ENCODE measurements at places on chromosomes 12 and 14.

DNA sequence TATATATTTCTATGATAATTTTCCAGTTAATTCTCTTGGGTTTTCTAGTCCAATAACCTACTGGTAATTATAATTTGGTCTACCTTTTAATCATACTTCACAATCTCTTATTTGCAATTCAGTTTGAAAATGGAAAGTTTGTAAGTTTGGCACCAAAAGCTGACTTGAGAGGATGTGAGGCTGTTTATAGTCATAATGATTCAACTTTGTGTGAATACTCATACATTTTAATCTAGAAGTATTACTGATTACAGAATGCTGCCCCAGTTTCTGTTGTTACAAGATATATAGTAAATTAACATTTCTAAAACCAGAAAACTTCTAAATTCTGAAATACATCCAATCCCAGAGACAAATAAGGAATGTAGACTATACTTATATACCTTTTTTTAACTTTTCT is 158.2 kb downstream of the SLC38A4 start:
- DNase-seq = no peak

DNA sequence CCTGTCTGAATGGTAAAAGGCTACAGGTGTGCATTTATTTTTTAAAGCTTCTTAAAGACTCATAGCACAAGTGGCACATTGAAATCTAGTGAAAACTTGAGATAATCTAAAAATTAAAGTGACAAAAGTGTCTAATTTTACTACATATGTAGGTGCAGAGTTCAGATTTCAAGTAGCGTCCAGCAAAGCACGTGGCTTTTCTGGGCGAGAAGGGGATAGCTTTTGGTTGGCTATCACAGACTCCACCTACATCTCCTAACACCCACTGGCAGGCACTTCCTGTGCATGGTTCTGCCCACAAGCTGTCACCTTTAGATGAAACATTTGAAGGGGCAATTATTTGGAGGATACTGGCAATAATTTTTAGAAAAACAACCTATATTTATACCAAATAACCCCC is 1.9 kb upstream of the PITPNM2 start:
- no peak for DNase-seq

DNA sequence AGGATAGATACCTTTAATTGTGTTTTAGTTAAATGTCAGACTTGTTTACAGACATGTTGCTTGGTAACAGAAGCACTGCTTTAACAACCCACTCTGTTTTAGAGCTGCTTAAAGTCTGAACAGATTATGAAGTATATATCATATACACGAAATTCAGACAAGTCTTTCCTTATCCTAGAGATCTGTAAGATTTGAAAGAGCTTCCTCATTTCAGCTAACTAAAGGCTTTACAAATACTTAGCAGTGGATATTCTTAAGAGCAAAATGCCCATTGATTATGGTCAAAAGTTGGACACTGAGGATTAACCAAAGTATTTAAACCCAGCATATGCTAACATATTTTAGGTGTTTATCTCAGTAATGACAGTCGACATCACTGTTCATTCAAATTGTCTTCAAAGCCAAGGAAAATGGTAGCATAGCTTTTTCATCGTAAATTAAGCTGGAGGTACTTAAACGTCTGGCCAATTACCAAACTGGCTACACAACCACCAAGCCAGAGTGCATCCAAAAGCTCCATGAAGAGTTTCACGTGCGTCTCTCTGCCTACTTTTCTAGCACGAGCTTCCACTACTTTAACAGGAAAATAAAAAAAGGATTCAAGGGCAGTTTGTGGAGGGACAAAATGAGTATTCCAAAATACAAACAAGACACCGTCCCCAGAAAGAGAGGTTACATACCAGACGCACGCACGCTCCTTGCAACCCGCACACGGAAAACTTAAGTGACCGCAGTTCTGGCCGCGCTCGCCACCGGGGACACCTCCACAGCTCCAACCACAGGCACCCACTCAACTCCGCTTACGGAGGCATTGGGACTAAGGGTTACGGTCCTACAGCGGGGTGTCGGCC is 565 bp downstream of the CEP83 start:
- DNase-seq = peak; percentile 4

- DNase-seq = no peak
Measured at GRCh38 chr14:73712540-73713180, 1.5 kb downstream of the PNMA1 start.

- no peak for DNase-seq
Measured at GRCh38 chr12:70043490-70044138, 199.6 kb upstream of the CNOT2 start.

- DNase-seq = no peak
Measured at GRCh38 chr12:132167611-132168310, 23.5 kb downstream of the NOC4L start.

- DNase-seq = no peak
Measured at GRCh38 chr14:69090187-69090789, 62.6 kb downstream of the DCAF5 start.

GRCh38 chr14:93175492-93175891 is 9.2 kb downstream of the MOAP1 start:
- DNase-seq = no peak

- DNase-seq = no peak
Measured at GRCh38 chr12:57479376-57480115, at the start of gene ARHGAP9. ARHGAP9 (minus strand) TSS chr12:57479866; CDS start chr12:57479406, 460 bp downstream.

- no peak for DNase-seq
Measured at GRCh38 chr12:100031836-100032235, 47.1 kb upstream of the ANKS1B start.

GRCh38 chr12:3535431-3535841 is 44.4 kb downstream of the PRMT8 start:
- DNase-seq = no peak

DNA sequence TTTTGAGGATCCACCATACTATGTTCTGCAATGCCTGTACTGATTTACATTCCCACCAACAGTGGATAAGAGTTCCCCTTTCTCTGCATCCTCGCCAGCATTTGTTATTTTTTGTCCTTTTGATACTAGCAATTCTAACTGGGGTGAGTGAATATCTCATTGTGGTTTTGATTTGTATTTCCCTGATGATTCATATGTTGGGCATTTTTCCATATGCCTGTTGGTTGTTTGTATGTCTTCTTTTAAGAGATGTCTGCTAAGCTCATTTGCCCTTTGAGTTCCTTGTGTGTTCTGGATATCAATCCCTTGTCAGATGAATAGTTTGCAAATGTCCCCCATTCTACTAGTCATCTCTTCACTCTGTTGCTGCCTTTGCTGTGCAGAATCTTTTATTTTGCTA is 49.0 kb upstream of the MSRB3 start:
- DNase-seq = no peak

DNA sequence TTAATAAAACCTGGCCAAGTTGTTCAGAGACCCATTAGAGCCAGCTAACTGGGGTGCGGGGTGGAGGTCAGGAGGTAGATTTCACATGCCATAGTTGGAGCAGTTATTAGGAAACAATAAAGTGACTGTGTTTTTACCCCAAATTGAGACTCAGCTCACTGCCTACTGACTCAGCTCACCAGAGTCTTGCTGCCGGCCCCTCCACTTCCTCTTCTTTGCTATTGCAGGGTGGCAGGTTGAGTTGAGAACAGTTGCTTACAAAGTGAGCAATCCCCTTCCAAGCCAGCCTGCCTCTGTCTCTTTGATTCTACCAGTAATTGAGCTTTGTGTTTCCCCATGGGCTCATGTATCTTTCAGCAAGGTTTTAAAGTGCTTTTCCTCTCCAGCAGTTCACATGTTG is 12.9 kb downstream of the ST8SIA1 start:
- no peak for DNase-seq

GRCh38 chr14:68405961-68406360 is 386.9 kb downstream of the ZFP36L1 start:
- no peak for DNase-seq

DNA sequence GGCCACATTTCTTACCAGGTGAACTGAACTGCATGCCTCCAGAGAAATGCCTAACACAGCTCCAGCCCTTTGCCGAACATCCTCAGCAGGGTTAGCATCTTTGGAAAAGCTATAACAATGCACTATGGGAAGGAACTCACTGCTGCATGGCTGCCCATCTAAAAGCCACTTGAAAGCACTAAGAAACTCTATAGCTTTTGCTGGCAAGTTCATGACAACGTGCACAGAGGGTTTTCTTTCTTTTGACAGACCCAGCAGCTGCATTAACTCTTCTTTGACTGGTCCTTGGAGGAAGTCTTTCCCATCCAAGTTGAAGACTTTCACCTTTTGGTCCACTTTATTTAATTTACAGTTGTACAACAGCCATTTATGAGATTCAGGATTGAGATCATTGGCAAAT is 5.3 kb downstream of the TRMT5 start:
- DNase-seq = no peak

DNA sequence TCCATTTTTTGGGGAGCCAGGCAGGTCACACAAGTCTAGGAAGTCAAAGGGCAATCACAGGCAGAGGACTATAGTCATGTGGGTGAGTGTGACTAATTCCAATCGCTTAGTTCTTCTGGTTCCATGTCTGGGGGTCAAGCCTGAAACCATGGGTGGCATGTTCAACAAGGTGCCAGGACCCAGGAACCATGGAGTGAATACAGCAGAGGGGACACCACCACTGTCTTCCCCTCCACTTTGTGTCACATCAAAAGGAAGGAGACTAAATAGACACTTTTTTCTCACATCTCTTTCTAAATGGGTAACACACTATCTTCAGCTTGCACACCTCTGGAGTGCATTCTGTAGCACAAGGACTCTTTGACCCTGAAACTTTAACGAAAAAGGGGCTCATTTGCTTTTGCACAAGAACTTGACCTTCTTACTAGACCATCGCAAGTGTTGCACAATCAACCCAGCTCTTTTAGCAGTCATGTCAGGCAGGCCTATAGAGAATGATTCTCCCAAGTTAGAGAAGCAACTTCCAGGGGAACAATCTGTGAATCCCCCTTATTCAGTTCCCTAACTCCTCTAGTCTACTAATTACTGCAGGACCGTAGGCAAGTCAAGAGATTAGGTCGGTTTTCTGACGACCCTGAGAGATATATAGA is 398.7 kb downstream of the NELL2 start:
- no peak for DNase-seq

GRCh38 chr14:95250936-95251335 is 68.8 kb downstream of the CLMN start:
- DNase-seq = no peak

DNA sequence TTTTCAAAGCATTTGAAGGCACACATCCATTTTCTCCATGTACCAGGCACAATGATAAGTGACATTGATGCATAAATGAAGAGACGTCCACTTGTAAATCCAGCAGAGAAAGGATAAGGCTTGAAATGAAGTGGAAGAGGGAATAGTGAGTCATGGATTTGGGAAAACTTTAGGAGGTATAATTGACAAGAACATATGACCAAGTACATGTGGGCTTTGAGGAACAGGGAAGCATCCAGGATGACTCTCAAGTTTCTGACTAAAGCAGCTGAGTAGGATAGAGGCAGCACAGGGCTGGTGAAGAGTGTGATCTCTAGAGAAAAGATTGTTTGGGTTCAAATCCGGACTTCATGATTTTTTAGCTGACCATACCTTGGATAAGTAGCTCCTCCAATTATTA is 43.6 kb upstream of the SYT1 start:
- DNase-seq = no peak

- DNase-seq = no peak
Measured at GRCh38 chr12:111035578-111036301, 115.4 kb upstream of the MYL2 start.

GRCh38 chr14:95041477-95042020 is 115.8 kb downstream of the DICER1 start:
- no peak for DNase-seq

DNA sequence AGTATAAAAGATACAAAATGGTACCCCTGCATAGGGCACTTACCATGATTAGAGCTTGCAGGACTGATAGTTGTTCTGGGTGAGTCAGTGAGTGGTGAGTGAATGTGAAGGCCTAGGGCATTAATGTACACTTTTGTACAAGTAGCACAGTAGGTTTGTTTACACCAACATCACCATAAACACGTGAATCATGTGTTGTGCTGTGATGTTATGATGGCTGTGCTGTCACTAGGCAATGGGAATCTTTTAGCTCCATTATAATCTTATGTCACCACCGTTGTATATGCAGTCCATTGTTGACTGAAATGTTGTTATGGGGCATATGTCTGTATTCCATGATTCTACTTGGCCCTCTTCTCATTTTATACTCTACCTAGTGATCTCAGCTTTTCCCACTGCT is 11.8 kb downstream of the NUBPL start:
- no peak for DNase-seq

GRCh38 chr12:40056373-40056772 is 49.5 kb downstream of the SLC2A13 start:
- DNase-seq = no peak

Measured in hepatic stellate cell (primary cell).